ENCODE measurements at places on chromosomes 7 and 10. TPM values are rescaled to one million over a fixed set of nuclear protein-coding genes. Genes with fewer than 3 reads are reported as not detected.

Gene HHEX
- total RNA-seq: 3.9 TPM

Gene ENTPD7
- total RNA-seq: 16.6 TPM

Gene OR2A7
- 12.5 TPM for total RNA-seq

Gene CALHM2
- 11.1 TPM for total RNA-seq

Gene C1GALT1
- total RNA-seq: 16.8 TPM

Gene CLRN3
- total RNA-seq: 0.39 TPM
